ENCODE measurements at places on chromosomes 5 and 9.

DNA sequence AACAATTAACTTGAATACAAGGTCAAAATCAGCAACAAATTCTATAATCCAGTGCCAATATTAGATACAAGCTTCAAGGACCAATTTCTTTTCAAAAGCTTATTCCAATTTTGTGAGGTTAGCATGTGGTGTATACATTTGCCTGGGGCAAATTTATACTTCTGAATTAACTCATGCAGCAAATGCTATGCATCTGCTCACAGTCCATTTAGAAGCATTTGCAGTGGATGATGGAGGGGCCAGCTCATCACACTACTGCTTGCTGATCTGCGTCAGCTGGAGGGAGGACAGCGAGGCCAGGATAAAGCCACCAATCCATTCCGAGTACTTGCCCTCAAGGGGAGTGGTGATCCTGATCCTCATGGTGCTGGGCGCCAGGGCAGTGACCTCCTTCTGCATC is 474.3 kb upstream of the KIF2A start:
- no peak for DNase-seq

DNA sequence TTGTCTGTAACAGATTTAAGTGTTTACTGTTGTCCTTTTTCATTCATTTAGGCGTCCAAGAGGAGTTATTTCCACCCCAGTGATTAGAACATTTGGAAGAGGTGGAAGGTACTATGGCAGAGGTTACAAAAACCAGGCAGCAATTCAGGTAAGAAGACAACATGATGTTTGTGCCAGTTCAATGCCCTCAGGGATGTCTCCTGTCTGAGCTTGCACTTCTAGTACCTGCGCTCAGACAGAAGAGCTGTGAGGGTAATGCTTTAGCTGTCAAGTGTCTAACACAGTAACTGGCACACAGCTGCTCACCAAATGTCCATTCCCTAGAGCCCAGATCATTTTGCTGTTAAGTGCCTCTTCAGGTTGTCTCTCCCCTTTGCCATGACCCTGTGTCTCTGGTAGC is 14.2 kb upstream of the PHF2 start:
- no peak for DNase-seq

DNA sequence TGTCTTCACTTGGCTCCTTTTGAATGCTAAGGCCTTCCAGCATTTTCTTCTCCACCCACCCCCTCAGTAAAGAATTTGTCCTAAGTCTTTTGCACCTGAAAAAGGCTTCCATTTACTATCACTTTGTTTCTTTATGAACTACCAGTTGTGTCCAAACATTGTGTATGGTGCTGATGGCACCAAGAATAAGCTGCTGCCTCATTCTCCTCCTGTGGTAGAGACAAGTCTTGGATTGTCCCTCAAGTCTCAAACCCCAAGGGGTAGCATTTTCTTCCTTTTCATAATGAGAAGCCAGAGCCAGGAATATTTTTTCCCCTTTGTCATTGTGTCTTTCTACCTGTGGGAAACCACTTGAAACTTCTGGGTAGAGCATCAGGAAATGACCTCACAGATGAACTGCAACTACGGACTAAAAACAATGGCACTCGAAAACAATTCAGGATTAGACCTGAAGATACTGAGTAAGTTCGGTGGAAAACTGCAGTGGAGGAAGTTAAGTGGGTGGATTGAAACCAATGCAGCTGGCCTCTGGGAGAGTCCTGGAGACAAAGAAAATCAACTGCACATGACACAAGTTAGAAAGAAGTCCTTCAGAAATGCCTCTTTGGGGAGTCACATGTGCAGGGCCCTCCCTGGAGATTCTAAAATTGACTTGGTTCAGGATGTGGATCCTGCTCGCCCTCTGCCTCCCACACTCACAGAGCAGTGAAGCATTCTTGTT is 80.5 kb downstream of the SH3RF2 start:
- DNase-seq, result no peak

DNA sequence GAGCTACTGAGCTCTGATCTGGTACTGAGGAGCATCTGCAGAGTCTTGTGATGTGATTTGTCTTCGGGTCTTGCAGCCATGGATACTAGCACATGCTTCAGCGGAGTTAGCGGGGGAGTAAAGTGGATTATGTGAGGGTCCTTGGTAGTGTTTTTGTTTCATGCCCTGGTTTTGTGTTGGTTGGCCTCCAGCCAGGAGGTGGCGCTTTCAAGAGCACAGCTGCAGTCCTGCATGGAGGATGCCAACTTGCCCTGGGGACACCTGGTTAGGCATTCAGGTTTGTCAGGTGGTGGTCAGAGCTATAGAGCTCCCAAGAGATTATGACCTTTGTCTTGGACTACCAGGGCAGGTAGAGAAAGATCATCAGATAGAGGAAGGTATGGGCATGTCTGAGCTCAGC is 185.8 kb upstream of the CDH6 start:
- DNase-seq, result no peak

DNA sequence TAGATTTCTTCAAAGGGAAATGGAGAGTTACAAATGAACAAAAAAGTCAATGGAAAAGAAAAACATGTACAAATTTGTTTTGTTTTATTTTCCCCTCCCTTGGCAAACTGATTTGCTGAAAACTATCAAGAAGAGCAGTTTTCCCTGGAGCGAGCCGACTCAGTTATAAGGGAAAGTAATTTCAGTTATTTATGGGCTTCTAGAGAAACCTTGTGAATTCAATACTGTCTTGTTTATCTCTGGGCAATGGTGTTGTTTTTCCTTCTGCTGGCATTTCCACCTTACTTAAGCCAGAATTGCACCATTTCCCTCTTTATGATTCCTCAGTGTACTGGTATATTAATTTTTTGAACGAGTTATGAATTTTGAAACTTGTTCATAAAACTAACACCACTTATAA is 1163.6 kb downstream of the CDH12 start:
- DNase-seq, result no peak

DNA sequence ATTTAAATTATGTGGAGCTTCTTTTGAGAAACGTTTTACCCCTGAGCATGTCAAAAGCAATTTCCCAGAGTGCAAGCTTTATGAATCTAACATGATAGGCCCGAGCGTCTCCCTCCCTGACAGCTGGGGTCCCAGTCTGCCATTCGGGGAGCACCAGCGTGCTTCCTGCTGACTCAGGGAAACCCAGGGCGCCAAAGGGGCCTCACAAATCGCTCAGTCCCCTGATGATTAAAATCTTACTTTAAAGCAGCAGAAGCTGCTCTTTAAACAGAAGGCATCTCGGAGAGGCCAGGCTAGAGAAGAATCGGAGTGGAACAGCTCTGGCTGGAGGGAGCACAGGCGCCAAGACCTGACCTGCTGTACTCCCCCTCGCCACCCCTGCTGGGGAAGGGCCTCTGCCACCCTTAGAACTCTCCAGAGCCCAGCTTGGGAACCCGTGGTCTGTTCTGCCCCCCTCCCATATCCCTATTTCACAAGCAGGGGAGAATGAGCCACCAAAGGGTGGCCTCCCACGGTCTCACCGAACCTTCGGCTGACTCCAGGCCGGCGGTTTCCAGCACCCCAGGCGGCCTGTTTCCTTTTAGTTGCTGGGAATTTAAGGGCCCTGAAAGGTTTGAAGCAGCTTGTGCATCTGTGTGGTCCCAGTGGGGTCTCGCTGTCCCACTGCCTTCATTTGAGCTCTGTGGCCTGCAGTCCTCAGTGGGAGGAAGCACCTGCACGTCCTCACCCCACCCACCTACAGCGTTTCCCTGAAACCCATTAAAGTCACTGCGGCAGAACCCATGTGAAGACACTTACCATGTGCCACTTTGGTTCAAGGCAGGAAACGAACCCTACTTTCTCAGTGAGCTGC is 147.6 kb downstream of the COL23A1 start:
- no peak for DNase-seq

GRCh38 chr5:158473016-158473635 is 614.2 kb upstream of the CLINT1 start:
- DNase-seq, result no peak

DNA sequence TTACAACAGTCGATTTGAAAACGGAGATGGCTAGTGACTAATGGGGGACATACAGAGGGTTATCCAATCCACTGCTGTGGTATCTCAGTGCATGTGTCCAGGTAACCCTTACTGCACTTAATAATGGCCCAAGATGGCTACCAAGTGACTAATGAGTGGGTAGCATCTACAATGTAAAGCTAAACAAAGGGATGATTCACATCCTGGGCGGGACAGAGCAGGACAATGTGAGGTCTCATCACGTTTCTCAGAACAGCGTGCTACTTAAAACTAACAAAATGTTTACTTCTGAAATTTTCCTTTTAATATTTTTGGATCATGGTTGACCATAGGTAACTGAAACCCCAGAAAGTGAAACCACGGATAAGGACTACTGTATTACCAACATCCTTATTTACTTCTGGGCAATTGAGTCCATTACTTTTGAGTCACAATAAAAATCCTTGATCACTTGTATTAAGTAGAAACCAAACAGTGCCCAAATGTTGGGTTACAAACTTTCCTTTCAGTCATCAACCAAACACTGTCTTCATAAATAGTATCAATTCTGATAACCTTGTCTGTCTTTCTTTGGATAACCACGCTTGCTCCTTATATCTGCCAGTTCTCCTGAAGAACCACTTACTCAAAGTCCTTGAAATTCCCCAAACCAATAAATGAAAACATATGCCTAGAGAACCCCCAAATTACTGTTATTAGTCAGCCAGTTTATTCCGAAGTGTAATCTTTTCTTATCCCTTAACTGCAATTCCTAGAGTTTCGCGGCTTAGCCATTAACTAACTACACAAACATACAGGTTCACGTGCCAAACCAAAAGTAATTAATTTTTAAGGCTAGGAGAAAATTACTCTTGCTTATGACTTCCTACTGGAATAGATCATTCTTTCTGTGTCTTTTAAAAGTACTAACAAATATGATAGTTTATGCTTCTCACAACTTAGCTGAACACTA is 59.7 kb downstream of the ELL2 start:
- no peak for DNase-seq

GRCh38 chr9:89440951-89441654 is 56.8 kb downstream of the SEMA4D start:
- DNase-seq, result no peak

GRCh38 chr9:79382458-79382857 is 189.3 kb upstream of the TLE4 start:
- no peak for DNase-seq

DNA sequence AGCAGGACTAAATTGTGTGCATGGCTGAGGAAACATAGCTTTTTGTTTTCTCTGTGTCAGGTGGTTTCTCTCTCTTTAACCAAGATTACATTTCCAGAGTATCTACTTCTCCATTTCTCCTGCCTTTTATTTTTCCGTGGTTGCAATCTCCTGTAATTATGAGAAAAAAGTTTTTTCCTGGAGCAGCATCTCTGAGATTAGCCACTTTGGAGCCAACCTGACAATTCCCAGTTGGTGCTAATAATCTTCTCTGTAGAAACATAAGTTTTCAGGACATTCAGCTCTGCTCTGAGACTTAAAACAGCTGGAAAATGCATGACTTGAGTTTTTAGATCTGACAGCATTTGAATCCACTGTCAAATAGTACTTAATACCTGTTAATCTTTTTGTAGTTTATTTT is 67.1 kb upstream of the GAS1 start:
- no peak for DNase-seq

GRCh38 chr5:161803-162110 is 29.5 kb upstream of the LRRC14B start:
- DNase-seq, result no peak

DNA sequence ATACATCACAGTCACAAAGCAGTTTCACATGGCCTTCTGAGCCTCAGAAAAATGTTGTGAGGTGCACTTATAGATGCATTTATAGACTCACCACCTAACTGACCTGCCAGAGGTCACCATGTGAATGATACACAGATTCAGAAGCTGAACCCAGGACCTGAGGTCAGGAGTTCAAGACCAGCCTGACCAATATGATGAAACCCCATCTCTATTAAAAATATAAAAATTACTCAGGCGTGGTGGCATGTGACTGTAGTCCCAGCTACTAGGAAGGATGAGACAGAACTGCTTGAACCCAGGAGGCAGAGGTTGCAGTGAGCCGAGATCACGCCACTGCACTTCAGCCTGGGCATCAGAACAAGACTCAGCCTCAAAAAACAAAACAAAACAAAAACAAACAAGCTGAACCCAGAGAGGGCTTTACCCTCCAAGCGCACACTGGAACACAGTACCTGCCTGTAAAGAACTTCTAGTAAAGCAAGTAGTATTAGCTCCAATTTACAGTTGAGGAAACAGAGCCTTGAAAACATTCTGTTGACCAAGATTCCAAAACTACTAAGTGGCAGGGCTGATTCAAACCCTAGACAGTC is 16.3 kb downstream of the ECPAS start:
- DNase-seq, result no peak

DNA sequence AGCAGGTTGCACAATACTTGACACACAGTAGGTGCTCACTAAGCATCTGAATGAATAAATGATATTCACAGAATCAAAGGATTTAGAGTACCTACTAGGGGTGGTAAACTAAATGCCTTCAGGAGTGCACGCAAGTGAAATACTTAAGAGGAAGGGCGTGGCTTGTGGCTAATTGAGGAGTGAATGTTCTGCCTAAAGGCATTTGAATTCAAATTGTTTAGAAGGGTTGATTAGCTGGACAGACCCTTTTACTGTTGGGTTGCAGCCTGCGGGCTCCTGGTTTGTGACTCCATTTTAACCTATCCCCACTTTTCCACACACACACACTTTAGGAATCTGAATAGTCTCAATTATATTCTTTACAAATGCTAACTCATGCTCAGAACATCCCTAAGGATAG is 63.1 kb downstream of the PPP2R2B start:
- DNase-seq, result no peak

GRCh38 chr5:107580889-107581820 is 89.6 kb downstream of the EFNA5 start:
- no peak for DNase-seq
